Mesendoderm (in vitro differentiated cells): ENCODE measurements at places on chromosomes 1 and 21.

DNA sequence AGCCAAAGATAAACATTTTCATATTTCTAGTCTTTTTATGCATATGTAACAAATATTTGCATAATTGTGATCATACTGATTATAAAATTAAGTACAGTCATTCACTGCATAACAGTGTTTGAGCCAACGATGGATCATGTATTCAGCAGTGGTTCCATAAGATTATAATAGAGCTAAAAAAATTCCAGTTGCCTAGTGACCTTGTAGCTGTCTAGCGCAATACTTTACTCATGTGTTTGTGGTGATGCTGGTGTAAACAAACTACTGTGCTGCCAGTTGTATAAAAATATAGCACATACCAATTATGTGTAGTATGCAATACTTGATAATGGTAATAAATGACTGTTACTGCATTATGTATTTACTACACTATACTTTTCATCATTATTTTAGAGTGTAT is 2.1 kb upstream of the S100A10 start:
- no peaks in the 10 kb centered on the region for H3K27me3 ChIP-seq
- no peak for DNase-seq
- peaks cover 3% of the 10 kb centered on the region for H3K4me1 ChIP-seq
- no peaks in the 10 kb centered on the region for H3K36me3 ChIP-seq

- no peak overlapping the region for H3K27ac ChIP-seq
- no peaks in the 10 kb centered on the region for H3K27me3 ChIP-seq
- H3K36me3 ChIP-seq = no peaks in the 10 kb centered on the region
- H3K4me1 ChIP-seq = no peaks in the 10 kb centered on the region
- H3K4me3 ChIP-seq = no peak overlapping the region
These were observed 141.8 kb downstream of the RGS7 start for GRCh38 chr1:241215203-241215602.

DNA sequence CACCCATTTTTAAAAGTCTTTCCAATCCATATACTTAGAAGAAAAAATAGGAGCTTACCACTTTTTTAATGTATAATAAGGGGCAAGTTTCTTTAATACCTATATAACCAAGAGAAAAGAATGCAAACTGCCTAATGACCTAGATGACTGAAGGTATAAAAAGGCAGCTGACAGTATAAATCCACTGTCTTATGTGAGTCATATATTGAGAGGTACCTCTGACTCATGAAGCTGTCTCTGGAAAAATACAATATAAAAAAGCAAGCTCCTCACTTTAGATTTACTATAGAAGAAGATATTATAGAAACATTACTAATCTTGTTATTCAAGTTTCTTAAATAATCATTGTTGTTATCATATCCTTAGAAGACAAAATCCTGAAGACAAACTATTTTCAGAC is 144.2 kb downstream of the VAV3 start:
- DNase-seq = no peak
- no peaks in the 10 kb centered on the region for H3K4me1 ChIP-seq
- H3K27me3 ChIP-seq = no peaks in the 10 kb centered on the region
- no peak overlapping the region for H3K27ac ChIP-seq

DNA sequence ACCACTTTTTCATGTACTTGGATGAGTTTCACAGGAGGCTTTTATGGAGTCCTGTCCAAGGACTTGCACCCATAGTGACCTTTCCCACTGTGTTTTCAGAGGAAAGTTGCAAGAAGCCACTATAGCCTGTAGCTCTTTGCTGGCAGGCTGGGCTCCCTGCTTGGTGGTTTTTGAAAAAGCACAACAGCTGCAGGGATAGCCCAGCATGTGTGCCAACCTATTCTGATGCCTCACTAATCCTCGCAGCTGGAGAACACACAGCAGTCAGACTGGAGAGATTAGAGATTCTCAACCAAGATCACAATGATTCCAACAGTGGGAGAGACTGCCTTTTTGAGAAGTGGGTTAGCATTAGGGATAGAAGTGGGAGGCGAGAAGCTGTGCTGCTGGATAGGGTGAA is 24.1 kb upstream of the ARHGEF11 start:
- H3K27me3 ChIP-seq = no peaks in the 10 kb centered on the region
- H3K4me3 ChIP-seq = no peak overlapping the region
- no peak overlapping the region for H3K27ac ChIP-seq
- peak; percentile 41 for DNase-seq

DNA sequence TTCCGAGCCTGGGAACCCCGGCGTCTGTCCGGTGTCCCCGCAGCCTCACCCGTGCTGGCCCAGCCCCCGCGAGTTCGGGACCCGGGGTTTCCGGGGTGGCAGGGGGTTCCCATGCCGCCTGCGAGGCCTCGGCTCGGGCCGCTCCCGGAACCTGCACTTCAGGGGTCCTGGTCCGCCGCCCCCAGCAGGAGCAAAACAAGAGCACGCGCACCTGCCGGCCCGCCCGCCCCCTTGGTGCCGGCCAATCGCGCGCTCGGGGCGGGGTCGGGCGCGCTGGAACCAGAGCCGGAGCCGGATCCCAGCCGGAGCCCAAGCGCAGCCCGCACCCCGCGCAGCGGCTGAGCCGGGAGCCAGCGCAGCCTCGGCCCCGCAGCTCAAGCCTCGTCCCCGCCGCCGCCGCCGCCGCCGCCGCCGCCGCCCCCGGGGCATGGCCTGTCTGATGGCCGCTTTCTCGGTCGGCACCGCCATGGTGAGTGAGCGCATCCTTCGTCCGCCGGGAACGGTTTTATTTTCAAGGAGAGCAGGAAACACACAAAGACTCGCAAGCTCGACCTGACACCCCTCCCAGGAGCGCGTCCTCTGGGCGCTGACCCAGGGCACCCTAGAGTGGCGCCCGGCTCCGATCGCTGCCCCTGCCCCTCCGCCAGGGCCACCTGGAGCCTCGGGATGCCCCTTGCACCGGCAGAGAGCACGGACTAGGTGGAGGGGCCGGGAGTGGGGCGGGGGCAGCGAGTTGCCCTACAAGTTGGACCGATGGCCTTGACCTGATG is at the start of gene ABCG1:
TSS of gene ABCG1 (plus strand) at position 305 of the 770 bp plus-strand sequence. CDS start at position 428, 123 bp downstream.
- peak; percentile 46 for DNase-seq
- no peaks in the 10 kb centered on the region for H3K36me3 ChIP-seq
- H3K4me1 ChIP-seq = no peaks in the 10 kb centered on the region
- H3K27me3 ChIP-seq = no peaks in the 10 kb centered on the region
- no peak within 1 kb of the TSS for H3K4me3 ChIP-seq

- no peak overlapping the region for H3K27ac ChIP-seq
- no peak for DNase-seq
- H3K4me1 ChIP-seq = no peaks in the 10 kb centered on the region
These were observed 86.4 kb upstream of the LYST start for GRCh38 chr1:235952950-235953615.

- no peaks in the 10 kb centered on the region for H3K27me3 ChIP-seq
- no peak overlapping the region for H3K27ac ChIP-seq
- peaks cover 19% of the 10 kb centered on the region for H3K36me3 ChIP-seq
- H3K4me1 ChIP-seq = no peaks in the 10 kb centered on the region
These were observed 3.9 kb upstream of the SLC27A3 start for GRCh38 chr1:153771261-153771660.

GRCh38 chr1:36752431-36752830 is 269.7 kb upstream of the CSF3R start:
- no peaks in the 10 kb centered on the region for H3K36me3 ChIP-seq
- no peak for DNase-seq
- no peaks in the 10 kb centered on the region for H3K27me3 ChIP-seq

GRCh38 chr1:228781161-228781808 is 46.0 kb downstream of the RHOU start:
- H3K27ac ChIP-seq = no peak overlapping the region
- no peaks in the 10 kb centered on the region for H3K4me1 ChIP-seq
- DNase-seq = peak; percentile 88
- H3K36me3 ChIP-seq = no peaks in the 10 kb centered on the region
- H3K27me3 ChIP-seq = no peaks in the 10 kb centered on the region

- no peaks in the 10 kb centered on the region for H3K4me1 ChIP-seq
- H3K27ac ChIP-seq = no peak overlapping the region
- DNase-seq = no peak
- H3K27me3 ChIP-seq = no peaks in the 10 kb centered on the region
- no peak overlapping the region for H3K4me3 ChIP-seq
These were observed 63.0 kb upstream of the ANGPTL1 start for GRCh38 chr1:178933709-178934490.

DNA sequence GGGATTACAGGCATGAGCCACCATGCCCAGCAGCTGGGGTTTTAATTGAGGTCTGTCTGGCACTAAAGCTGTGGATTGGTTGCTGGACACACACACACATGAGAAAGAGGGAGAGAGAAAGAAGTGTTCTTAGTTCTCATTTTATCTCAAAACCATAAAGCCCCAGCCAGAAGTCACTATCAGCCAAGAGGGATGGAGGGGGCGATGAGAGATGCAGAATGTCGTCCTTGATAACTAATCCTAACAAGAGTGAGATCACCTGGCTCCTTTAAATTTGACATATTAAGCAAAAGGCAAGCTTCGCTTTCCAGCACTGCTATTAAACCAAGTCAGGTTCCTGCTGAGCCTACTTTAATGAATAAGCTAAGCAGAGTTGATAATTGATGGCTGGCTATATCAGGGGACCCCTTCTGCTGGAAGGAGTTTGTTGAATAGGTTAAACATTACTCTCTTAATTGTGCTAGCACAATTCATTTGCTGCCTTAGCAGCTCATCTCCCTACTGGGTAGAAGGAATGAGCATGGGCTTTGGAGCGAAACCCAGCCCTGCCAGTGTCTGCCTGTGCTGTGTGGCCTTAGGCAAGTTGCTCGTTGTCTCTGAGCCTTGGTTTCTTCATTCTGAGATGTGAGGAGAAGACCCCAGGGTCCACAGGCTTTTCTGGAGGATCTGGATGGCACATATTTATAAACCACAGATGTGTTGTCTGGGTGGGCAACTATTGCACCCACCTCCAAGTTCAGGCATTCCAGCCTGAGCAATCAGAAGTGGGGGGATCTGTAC is 50.8 kb downstream of the ALPL start:
- peaks cover 1% of the 10 kb centered on the region for H3K36me3 ChIP-seq
- DNase-seq = no peak
- H3K27ac ChIP-seq = no peak overlapping the region
- H3K27me3 ChIP-seq = no peaks in the 10 kb centered on the region
- H3K4me3 ChIP-seq = no peak overlapping the region

- no peaks in the 10 kb centered on the region for H3K27me3 ChIP-seq
- H3K36me3 ChIP-seq = peaks cover 2% of the 10 kb centered on the region
- peak overlapping the region; percentile 66 for H3K4me3 ChIP-seq
These were observed 1.6 kb downstream of the TMEM200B start for GRCh38 chr1:29121936-29122681.

- DNase-seq = peak; percentile 88
- H3K27me3 ChIP-seq = no peaks in the 10 kb centered on the region
- H3K36me3 ChIP-seq = no peaks in the 10 kb centered on the region
- peak overlapping the region; percentile 98 for H3K27ac ChIP-seq
These were observed 371 bp downstream of the SZRD1 start for GRCh38 chr1:16367258-16367967.
